ENCODE measurements at places on chromosomes 3 and 15.

DNA sequence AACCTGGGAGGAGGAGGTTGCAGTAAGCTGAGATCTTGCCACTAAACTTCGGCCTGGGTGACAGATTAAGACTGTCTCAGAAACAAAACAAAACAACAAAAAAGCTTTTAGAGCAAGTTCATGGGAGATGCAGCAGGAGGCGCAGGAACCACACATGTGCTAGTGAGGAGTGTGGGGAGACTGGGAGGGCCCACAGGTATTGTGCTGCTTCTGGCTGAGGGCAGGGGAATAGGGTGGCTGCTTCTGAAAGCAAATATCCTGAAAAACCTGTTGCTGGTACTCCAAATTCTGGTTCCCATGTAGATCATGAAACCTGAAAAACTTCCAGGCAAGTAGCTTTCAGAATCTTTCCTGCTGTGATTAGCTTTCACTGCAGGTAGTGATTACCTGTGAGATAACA, 22.1 kb downstream of the TYRO3 start:
- DNase-seq, result no peak

DNA sequence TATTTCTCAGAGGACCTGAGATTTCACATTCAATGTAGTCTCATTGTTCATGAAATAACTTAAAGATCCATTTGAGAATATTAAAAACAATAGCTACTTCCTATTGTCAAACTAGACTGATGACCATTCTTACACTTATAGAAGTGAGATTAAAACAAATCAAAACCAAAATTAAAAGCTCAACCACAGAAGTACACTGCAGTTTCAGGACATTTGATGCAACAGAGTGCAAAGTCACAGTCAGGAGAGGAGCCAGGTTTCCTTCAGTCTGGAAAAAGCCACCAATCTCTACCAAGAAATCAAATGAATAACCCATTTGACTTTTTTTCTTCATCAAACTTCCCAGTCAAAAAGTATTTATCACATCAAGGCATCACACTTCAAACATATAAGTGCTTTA, 5.5 kb downstream of the CCPG1 start:
- no peak for DNase-seq

GRCh38 chr3:44439499-44440295, 37.8 kb downstream of the ZNF445 start:
- DNase-seq, result peak; percentile 80

- DNase-seq, result no peak
Observed at GRCh38 chr3:11625376-11626083, 18.2 kb downstream of the VGLL4 start.

DNA sequence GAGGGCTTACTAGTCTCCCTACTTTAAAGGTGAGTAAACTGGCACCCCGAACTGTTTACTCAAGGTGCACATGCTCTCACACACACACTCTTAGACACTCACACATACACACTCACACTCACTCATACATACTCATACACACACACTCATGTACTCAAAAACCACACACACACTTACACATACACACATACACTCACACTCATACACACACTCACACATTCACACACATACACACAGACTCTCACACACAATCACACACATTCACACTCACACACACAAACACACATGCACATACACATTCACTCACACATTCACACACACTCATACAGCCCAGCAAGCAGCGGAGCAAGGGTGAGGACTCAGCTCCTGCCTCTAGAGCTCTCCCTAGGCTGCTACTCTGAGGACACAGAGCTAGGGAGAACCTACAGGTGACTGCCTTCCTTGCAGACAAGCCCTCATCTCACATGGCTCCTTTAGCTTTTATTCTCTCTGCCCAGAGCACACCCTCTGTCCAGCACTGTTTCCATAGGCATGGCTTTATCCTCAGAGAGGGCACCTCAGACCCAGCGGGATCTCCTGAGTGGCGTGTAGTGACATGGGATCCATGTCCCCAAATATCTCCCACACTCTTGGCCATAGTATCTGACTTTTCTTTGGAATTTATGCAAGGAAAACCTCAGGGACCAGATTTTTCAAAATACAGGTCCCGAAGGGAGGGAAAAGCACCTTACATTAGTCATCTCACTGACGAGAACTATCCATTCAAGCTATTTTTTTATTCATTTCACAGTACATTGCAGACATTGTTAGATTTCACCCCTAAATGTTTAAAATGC, 26.2 kb upstream of the ATG7 start:
- no peak for DNase-seq

GRCh38 chr3:44865272-44866035, 3.7 kb downstream of the TMEM42 start:
- no peak for DNase-seq

GRCh38 chr3:114216186-114216970, 21.0 kb downstream of the ZNF80 start:
- DNase-seq, result no peak

- no peak for DNase-seq
Observed at GRCh38 chr3:31922962-31923361, 58.1 kb downstream of the OSBPL10 start.

GRCh38 chr15:71899674-71900073, 89.3 kb downstream of the NR2E3 start:
- DNase-seq, result no peak

- no peak for DNase-seq
Observed at GRCh38 chr3:52093756-52094545, 37.6 kb upstream of the DUSP7 start.

DNA sequence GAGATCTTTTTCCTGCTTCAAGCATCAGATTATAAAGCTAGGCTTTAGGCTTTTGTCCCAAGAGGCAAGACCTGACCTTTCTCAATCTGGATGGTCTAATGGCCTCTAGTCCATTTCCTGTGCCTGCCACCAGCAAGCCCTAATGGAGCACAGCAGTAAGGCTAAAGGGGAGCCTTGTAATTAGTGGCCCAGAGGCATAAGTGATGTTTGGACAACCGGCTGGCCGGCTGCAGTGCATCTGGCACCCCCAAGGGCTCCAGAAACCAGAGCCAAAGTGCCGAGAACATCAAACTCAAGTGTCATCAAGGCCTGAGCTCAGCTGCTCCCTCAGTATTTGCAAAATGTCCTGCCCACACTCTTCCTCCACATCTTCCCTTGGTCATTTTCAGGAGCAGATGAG, 31.9 kb upstream of the RTP4 start:
- no peak for DNase-seq

GRCh38 chr3:49173116-49173791, 1.9 kb downstream of the KLHDC8B start:
- no peak for DNase-seq
